ENCODE measurements at places on chromosomes 12 and 14.
A peak's percentile ranks its signal among the peaks of the same experiment; 100 is the strongest.

DNA sequence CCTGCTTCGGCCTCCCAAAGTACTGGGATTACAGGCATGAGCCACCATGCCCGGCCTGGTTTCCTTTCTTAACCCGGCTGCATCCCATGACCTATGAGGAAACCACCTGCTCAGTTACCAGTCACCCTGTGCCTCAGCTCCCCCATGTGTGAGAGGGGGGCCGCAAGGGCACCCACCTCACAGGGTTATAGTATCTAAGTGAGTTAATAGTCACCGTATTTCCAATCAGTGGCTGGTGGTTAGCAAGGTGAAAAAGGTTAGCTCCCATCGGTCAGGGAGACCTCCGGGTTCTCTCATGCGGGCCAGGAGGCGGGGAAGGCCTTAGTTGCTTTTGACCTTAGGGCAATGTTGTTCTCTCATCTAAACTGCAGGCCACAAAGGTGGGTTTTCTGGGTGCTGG lies 6.7 kb downstream of the LRP1 start:
- no peak for DNase-seq

- DNase-seq: no peak
Measured at GRCh38 chr14:81172881-81173280, 47.9 kb downstream of the GTF2A1 start.

GRCh38 chr12:120358412-120359100 lies 10.4 kb downstream of the MSI1 start:
- DNase-seq: no peak

GRCh38 chr14:102182936-102183619 lies 43.4 kb downstream of the WDR20 start:
- no peak for DNase-seq

DNA sequence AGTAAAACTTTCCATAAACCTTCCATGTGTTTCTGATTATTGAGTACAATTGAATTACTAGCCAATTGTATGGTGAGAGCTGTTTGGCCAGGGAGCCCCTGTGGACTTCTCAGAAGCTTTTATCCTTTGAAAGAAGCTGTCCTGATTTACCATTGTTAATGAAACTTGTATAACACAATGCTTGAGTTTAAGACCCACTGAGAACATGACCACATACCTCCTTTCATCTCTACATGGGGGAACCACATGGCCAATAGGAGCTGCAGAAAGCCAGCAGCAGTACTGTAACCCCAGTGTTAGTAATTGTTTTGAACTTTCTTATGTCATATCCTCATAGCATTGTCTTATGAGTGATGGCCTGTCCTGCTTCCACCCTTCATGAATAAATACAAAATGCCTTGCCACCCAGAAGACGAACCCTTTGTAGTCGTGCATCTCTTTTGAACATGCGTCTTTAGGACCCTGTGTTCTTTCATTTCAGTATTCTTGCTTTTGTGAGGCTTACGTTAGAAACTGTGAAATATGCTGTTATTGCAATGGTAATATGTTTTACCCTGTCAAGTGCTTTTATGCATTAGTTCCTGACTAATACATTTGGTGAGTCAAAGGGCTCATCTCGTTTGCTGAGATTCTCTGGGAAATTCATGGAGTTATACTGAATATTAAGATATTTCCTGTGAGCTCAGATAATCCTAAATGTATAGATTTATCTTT lies 815.7 kb downstream of the NRXN3 start:
- DNase-seq: no peak

- DNase-seq: no peak
Measured at GRCh38 chr12:104764225-104765091, 193.6 kb downstream of the SLC41A2 start.

DNA sequence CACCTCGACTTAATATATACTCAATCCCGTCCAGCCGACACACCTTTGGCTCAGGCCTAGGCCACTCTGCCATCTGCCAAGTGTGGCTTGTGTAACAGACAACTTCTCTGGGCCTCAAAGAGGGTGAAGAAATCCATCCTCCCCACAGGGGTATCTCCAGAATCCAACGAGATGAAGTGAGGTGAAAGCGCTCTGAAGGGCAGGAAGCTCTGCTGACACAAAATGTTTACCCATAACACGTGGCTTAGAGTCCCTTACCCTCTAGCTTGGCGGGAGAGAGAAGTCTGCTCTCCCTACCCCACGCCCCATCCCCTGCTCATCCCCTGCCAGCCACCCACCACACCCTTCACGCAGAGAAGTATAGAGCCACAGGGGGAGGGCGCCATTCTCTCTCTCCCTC lies 13.0 kb downstream of the ZBTB39 start:
- DNase-seq: no peak

GRCh38 chr12:88267630-88268029 lies 125.5 kb downstream of the TMTC3 start:
- DNase-seq: no peak

DNA sequence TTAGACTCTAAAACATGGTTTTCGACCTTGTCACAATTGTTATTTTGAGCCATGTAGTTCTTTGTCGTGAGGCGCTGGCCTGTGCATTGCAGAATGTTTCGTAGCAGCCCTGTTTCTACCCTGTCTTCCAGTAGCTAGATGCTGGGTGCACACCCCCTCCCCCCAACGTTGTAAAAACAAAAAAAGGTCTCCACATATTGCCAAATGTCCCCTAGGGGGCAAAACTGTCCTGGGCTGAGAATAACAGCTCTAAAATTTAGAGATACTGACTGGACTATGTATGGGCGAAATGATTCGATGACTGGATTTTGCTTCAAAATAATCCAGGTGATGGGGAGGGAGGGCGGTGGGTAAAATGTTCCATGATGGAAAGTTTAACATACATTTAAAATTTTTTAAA lies 126.1 kb upstream of the FUT8 start:
- no peak for DNase-seq

GRCh38 chr12:77500089-77500488 lies 330.6 kb upstream of the NAV3 start:
- no peak for DNase-seq

GRCh38 chr14:104348741-104349140 lies 210.4 kb downstream of the KIF26A start:
- DNase-seq: no peak

DNA sequence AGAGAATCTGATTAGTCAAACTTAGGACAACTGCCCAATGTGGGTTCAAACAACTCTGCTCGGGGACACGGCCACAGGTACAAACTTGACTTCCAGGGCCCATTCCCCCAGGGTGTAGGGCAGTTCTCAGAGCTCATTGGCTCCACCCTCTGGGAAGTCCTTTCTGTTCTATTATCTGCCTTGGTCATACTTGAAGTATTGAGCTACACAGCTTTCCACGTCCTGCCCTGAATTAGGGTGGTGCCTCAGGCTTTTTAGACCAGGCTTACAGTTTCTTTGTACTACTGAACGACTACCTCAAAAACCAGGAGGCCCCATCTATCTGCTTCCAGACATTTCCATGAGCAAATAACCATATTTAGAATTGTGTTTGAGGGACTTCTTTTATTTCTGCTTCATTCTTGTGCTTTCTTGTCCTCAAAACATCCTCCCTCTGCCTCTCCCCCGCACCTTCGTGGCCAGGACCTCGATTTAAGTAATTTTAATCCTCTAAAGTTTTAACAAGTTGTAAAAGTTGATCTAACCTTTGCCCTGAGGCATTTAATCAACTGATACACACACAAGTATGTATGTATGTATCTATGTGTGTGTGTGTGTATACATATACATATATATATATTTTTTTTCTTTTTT lies 281.7 kb upstream of the AMIGO2 start:
- DNase-seq: peak; percentile 19

GRCh38 chr14:24609655-24610344 lies at the start of gene GZMH:
GZMH (minus strand) TSS chr14:24609685; CDS start chr14:24609613, 72 bp downstream.
- peak; percentile 33 for DNase-seq

DNA sequence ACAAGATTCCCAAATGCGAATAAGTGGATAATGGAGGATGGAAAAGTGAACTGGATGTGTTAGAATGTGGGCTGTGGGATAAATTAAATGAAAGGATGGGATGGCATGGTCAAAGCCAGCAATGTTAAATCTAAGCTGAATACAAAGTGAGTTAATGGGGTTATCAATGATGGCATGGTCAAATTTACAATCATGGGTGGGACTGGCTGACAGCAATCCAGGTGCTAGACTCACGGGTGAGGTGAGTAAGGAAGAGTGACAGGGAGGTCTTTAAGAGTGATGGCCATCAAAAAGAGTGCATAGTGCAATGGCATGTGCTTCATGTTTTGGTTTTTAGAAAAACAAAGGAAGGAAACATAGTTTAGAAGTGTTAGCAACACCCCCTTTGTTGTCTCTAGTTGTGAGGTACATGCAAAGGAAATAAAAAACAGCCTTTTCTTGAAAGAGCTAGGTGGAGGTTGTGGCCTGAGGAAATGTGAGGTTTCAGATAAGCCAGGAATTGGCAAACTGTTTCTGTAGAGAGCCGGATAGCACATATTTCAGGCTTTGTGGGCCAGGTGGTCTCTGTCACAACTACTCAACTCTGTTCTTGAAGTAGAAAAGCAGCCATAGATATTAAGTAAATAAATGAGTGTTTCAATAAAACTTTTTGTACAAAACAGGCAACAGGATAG lies 328.7 kb downstream of the RPL10L start:
- no peak for DNase-seq

GRCh38 chr12:45553204-45553603 lies 176.3 kb upstream of the ARID2 start:
- no peak for DNase-seq

Data from effector memory CD8-positive, alpha-beta T cell (primary cell).